ENCODE measurements at places on chromosomes 12 and 14. TPM values are rescaled to one million over a fixed set of nuclear protein-coding genes. Genes with fewer than 3 reads are reported as not detected.
A peak's percentile ranks its signal among the peaks of the same experiment; 100 is the strongest.

GRCh38 chr14:41642367-41642766, 35.7 kb downstream of the LRFN5 start:
- no peak for DNase-seq

Gene GPR68
- 3.4 TPM for total RNA-seq

GRCh38 chr12:111773801-111774551, 7.2 kb downstream of the ALDH2 start:
- DNase-seq, result peak; percentile 81

Gene PGF
- 3.0 TPM for total RNA-seq

- peak; percentile 83 for DNase-seq
Measured at GRCh38 chr14:100304825-100305323, 1.4 kb downstream of the SLC25A29 start.

DNA sequence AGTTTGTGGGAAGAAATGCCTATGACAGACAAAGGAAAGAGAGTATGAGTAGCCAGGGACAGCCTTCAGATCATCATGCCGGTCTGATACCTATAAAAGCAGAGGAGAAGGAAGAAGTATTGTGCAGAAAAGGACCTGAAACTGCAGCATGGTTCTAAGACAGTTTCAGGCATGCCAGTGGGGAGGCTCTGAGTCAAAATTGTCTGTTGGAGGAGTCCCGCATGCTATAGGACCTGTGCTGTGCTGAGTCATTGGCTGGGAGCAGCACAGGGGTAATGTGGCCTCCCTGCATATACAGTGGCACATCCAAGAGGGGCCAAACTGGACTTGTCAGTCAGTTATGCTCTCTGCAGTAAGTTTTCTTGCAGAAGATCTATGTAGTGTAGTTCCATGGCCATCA, 40.7 kb downstream of the NEUROD4 start:
- DNase-seq, result no peak

Gene KCNH3
- total RNA-seq, result 2.3 TPM

Gene RAPGEF3
- 44.5 TPM for total RNA-seq
